Bladder microvascular endothelial cell (primary cell): ENCODE measurements at places on chromosomes 16 and 17. TPM values are rescaled to one million over a fixed set of nuclear protein-coding genes. Genes with fewer than 3 reads are reported as not detected.

The ENO3 gene
- 1.6 and 4.7 TPM in 2 replicates for total RNA-seq

The SP6 gene
- total RNA-seq: 0.49 and 5.1 TPM in 2 replicates

The KRT27 gene
- total RNA-seq: not detected in 2 replicates

The PPL gene
- total RNA-seq: 0.81 and 8.4 TPM in 2 replicates

The VWA3A gene
- not detected in 2 replicates for total RNA-seq

The P2RX1 gene
- not detected in 2 replicates for total RNA-seq

The SEZ6 gene
- total RNA-seq: not detected in 2 replicates

The KRTAP2-3 gene
- total RNA-seq: not detected in 2 replicates

The TP53TG3B gene
- total RNA-seq: not detected in 2 replicates

The CNTNAP1 gene
- 16.7 and 53.1 TPM in 2 replicates for total RNA-seq

The ADORA2B gene
- 3.9 and 5.6 TPM in 2 replicates for total RNA-seq

The CDC6 gene
- total RNA-seq: 16.7 and 21.1 TPM in 2 replicates

The OR1D2 gene
- not detected in 2 replicates for total RNA-seq

The KRT33B gene
- total RNA-seq: not detected in 2 replicates

The UBALD2 gene
- 6.8 and 8.9 TPM in 2 replicates for total RNA-seq

The LRRC37A2 gene
- total RNA-seq: 1.9 and 4.8 TPM in 2 replicates

The PPP1R27 gene
- total RNA-seq: not detected in 2 replicates

The TOX3 gene
- total RNA-seq: not detected in 2 replicates

The ZFHX3 gene
- total RNA-seq: 2.8 and 10.8 TPM in 2 replicates

The IL21R gene
- total RNA-seq: 0.16 TPM in 1 of 2 replicates, not detected in the other

The TBC1D3I gene
- 0.13 TPM in 1 of 2 replicates, not detected in the other for total RNA-seq

The CCL3 gene
- total RNA-seq: not detected in 2 replicates

The KRTAP9-2 gene
- not detected in 2 replicates for total RNA-seq

The GPT2 gene
- 3.7 and 11.3 TPM in 2 replicates for total RNA-seq

The IRX3 gene
- 0.25 and 0.32 TPM in 2 replicates for total RNA-seq

The ABCA10 gene
- 0.65 and 1.2 TPM in 2 replicates for total RNA-seq

The CCL17 gene
- total RNA-seq: not detected in 2 replicates

The GRB2 gene
- 70.6 and 112 TPM in 2 replicates for total RNA-seq

The SPATA2L gene
- 13.0 and 18.1 TPM in 2 replicates for total RNA-seq

The WNT9B gene
- not detected in 2 replicates for total RNA-seq

The CACNA1G gene
- not detected in 2 replicates for total RNA-seq

The WDR59 gene
- total RNA-seq: 8.6 and 19.3 TPM in 2 replicates

The TP53TG3 gene
- total RNA-seq: not detected in 2 replicates

The MYH3 gene
- total RNA-seq: under 0.01 and 0.88 TPM in 2 replicates

The SLC43A2 gene
- total RNA-seq: 8.3 and 46.6 TPM in 2 replicates

The PRR29 gene
- total RNA-seq: 0.32 and 0.44 TPM in 2 replicates

The CCL23 gene
- total RNA-seq: 0.76 and 3.4 TPM in 2 replicates

The CTRB2 gene
- not detected in 2 replicates for total RNA-seq

The RPL19 gene
- total RNA-seq: 1,651 and 1,671 TPM in 2 replicates

The ABCA9 gene
- 2.4 and 3.4 TPM in 2 replicates for total RNA-seq

The MTMR4 gene
- 30.0 and 43.7 TPM in 2 replicates for total RNA-seq

The C1QTNF8 gene
- not detected in 2 replicates for total RNA-seq

The KRT20 gene
- total RNA-seq: not detected in 2 replicates

The BICDL2 gene
- not detected in 2 replicates for total RNA-seq

The KRTAP4-5 gene
- total RNA-seq: not detected in 2 replicates

The LRRC75A gene
- 0.81 and 4.5 TPM in 2 replicates for total RNA-seq

The CSH1 gene
- not detected in 2 replicates for total RNA-seq

The CDR2L gene
- 13.0 and 17.1 TPM in 2 replicates for total RNA-seq

The SDR42E1 gene
- 4.4 and 9.2 TPM in 2 replicates for total RNA-seq

The HSF4 gene
- 1.9 and 4.0 TPM in 2 replicates for total RNA-seq

The TP53TG3F gene
- not detected in 2 replicates for total RNA-seq

The FMNL1 gene
- 2.3 and 2.7 TPM in 2 replicates for total RNA-seq

The SMIM36 gene
- not detected in 2 replicates for total RNA-seq

The DCXR gene
- total RNA-seq: 28.7 and 48.2 TPM in 2 replicates

The FAM20A gene
- total RNA-seq: under 0.01 TPM in 1 of 2 replicates, not detected in the other

The MVP gene
- total RNA-seq: 223 and 253 TPM in 2 replicates

The THAP11 gene
- total RNA-seq: 26.6 and 43.9 TPM in 2 replicates

The MGAT5B gene
- total RNA-seq: 0.49 and 0.50 TPM in 2 replicates

The P2RX5 gene
- total RNA-seq: 0.19 and 0.32 TPM in 2 replicates
